Activated naive CD4-positive, alpha-beta T cell treated with anti-CD3 and anti-CD28 coated beads for 36 hours (primary cell): ENCODE measurements at places on chromosomes 12 and 14.
A peak's percentile ranks its signal among the peaks of the same experiment; 100 is the strongest.

- DNase-seq, result no peak
Observed at GRCh38 chr12:131370791-131371347, 340.0 kb upstream of the SFSWAP start.

DNA sequence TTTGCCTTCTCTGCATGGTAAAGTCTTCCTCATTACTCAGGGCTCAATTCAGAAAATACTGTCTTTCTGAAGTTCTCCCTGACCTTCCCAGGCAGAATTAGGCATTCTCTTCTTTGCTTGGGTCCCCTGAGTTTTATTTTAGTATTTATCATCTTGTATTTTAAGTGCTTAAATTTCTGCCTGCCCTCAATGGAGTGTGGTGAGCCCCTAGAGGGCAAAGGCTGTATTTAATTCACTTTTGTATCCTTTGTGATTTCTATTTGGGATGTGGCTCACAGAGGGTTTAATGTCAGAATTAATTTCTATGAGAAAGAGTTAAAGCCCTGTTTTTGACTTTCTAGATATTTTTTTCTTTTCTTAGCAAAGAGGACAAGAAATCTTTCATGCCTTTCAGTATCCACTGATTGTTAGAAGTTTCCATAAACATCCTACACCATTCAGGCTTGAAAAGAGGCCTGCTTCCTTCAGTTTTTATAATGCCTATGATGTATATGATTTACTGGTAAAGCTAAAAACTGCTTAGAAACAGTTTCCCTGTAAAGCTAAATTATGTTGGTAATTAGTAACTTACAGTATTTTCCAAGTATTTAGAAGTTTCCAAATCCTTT lies 55.6 kb upstream of the PTPRB start:
- DNase-seq, result no peak

- DNase-seq, result no peak
Observed at GRCh38 chr12:103824290-103824689, 16.7 kb downstream of the NT5DC3 start.

GRCh38 chr12:116529048-116529447 lies 30.1 kb upstream of the MAP1LC3B2 start:
- DNase-seq, result no peak

DNA sequence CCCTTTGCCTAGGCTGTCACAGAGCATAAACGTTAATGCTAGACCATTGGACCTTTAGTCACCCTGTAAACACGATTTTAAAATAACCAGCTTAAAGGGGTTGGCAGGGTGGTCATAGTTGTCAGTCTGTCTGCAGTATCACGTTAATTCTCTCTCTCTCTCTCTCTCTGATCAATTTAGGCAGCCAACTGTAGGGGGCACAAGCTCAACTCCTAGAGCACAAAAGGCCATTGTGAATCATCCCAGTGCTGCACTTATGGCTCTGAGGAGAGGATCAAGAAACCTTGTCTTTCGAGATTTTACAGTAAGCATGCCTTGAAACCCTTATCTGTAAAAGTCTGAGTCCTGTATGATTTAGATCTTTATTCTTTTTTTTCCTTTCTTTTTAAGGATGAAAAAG lies 97.1 kb downstream of the SCAF11 start:
- DNase-seq, result peak; percentile 19
